SK-N-SH treated with all-trans-retinoic acid at 6 μM for 48 hours (cell line): ENCODE measurements at places on chromosomes 2 and 18.

DNA sequence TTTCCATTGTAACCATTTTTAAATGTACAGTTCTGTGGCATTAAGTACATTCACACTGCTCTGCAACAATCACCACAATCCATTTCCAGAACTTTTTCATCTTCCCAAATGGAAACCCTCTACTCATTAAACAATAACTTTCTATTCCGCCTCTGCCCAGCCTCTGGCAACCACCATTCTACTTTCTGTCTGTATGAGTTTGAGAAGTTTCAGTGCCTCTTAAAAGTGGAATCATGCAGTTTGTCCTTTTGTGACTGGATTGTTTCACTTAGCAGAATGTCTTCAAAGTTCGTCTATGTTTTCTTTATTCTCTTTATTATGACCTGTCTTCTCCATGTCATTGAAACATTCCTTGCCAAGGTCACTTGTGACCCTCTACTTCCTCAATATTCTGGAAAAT, 22.0 kb upstream of the PELI1 start:
- no peak for ATAC-seq

- ATAC-seq, result no peak
These were observed 2021.1 kb upstream of the CELF4 start for GRCh38 chr18:39586741-39587140.

- ATAC-seq, result peak; percentile 93
These were observed 266.5 kb downstream of the HRH4 start for GRCh38 chr18:24726727-24727492.

DNA sequence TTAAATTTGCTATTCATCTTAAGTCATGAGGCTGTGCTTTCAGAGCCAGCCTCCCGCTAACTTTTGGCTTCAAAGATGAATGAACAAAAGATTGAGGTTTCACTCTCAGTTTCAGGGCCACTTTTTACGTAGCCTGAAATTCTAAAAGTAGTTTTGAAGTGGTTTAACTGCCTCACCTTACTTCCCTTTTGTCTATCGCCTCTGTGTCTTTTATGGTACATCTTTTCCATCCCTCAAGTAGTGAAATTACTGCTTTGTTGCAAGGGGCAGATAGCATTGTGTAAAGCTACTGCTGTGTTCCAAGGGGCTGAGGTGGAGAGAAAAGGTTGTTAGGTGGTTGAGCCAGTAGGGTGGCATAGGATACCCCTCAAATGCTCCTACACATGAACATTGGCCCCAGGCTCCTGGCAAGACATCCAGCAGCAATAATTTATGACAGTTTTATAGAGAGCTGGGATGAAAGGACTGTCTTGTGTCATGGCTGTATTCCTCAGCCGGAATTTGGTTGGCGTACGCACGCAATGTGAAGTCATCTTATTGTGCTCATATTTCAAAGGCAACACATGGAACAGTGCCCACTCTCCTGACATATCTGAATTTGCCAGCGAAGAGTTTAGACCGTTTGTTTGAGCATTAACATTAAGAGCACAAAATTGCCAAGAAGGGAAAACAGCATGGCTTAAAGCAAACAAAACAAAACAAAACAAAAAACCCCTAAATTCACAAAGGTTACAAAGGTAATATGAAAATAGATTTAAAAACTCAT, 32.2 kb downstream of the QPCT start:
- ATAC-seq, result peak; percentile 37; the same call in 1 of the 3 replicates

DNA sequence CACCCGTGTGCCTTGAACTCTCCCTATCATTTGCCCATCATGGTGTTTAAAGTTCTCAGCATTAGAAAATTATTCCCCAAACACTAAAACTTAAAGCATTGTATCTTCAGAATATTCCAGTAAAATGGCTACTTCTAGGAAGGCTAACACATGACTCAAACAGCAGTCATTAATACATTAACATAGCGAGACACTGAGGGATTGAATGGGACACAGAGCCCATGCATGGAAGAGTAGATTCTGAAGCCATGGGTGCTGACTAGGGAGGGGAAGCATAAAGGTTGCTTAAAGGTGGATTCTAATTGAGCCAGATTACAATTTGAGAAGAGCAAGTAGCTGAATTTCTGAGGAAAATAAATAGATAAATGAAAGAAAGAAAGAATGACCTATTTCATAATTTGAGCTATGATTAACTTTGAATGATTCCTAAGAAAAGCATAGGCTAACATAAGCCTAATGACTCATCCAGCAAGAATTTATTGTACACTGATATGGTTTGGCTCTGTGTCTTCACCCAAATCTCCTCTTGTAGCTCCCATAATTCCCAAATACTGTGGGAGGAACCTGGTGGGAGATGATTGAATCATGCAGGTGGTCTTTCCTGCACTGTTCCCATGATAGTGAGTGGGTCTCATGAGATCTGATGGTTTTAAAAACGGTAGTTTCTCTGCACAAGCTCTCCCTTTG, 79.8 kb upstream of the PIK3C3 start:
- ATAC-seq, result peak; percentile 88

DNA sequence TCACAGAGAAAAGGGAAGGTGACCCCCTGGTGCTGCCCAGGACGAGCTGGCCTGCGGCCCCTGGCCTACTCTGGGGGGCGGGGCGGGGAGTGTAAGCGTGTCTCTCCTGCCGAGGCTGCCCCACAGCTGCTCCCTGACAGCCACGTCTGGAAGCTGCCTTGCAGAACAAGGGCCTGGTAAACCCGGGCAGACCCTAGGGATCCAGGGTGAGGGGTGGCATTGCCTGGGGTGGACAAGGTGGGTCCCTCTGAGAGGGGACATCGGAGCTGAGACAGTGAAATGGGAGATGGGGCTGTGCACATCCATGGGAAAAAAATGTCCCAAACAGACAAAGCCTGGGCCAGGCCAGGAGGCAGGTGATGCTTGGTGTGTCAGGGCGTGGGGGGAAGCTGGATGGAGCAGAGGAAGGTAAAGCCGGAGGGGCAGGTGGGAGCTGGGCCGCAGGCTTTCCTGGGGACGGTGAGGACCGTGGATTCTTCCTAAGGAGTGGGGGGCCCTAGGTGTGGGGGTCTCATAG, 66.0 kb upstream of the HDAC4 start:
- no peak for ATAC-seq

DNA sequence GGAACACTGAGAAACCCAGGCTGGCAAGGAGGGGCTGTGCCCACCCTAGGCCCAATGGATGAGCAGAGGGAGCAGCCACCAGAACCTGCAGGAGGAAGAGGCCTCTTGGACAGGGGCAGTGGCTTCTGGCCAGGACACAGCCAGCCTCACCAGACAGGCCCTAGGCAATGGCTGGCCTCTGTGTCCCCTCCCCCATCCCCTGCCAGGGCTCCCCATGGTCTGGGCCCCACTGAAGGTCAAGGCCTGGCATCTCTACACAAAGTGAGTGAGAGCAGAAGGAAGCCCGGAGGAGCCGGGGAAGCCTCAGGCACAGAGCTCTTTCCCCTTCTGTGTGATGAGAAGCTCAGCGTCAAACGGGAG, 6.3 kb downstream of the PRLH start:
- peak; percentile 6; the same call in 2 of the 3 replicates for ATAC-seq

- ATAC-seq, result no peak
These were observed 215.7 kb downstream of the SLC4A10 start for GRCh38 chr2:161839926-161840325.

DNA sequence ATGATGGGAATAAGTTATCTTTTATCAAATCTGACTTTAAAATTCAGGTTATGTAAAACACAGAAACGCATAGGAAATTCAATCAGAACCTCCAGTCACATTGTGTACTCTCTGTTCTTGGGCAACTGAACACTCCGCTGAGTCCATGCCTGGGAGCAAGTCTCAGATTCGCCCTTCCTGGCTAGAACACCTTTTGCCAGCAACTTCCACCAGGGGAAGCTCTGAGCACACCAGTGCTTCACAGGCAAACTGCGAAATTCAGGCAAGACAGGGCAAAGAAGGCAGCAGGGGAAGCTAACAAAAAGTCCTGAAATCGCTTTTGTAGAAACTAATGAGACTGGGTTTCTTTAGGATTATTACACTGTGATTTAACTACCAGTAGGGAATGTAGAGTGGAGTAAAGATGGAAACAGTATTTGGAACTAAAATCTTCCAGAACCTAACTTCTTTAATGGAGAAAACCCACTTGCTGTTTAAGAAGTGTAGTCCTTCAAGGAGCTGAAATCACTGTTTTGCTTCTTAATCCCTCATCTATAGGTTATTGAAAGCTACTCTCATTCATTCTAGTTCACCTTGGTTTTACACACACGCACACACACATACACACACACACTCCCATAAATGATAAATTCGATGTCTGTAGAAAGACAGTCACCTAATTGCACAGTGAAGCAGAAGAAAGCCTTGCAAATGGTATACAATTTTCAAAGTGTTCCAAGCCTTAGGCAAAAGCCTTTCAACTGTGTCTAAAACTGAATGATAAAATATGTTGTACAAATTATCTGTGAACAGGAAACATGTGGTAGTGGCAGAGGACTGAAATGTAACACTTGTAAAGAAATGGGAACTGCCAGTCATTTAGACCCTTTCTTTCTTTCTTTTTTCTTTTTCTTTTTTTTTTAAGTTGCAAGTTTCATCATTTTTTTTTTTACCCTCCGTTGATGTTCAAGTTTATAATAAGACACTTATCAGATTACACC, 214.5 kb downstream of the TMEM182 start:
- peak; percentile 90 for ATAC-seq

DNA sequence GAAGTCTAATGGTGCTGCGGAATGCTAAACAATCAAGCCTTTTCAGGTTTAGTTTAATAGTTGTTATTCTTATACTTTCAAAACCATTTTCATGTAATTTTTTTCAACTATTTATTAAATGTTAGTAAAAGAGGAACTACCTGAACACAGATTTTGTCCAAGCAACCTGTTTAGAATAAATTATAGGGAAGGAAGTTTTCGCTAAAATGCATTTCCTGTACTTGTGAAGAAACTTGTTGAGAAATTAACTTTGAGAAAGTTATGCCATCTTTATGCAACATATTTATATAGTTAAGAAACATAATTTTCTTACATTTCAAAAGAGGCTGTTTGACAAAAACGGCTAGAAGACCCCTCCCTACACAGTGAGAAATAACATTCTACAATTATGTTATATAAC, 16.6 kb downstream of the MAP4K4 start:
- ATAC-seq, result no peak

DNA sequence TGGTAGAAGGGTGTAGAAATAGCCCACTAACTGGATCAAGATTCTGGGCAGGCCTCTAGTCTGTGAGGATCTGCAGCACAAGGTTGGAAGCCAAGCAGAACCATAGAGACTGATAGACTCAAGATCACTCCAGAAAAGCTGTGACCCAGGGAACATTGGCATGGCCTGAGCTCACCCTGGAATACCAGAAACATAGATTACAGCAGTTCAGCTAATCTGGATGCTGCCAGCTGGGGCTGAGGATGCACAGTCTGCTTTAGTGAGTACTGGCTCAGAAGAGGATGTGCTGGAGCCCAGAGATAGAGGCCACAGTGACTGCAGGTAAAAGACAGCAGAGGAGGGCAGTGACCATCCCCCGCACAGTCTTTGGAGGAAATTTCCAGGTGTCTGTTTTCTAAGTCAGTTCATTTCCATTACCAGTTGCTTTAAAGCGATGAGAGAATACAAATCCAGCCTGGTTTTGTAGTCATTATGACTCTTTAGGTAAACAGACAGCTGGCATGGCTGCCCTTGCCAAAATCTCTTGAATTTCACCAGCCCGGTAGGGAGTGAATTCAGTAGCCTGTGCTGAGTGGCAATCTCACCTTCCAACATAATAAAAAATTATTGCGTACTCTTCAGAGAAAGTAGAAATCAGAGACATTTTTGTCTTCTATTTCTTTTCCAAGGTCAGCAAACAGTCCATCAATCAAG, 119.2 kb downstream of the ANTXR1 start:
- ATAC-seq, result no peak

DNA sequence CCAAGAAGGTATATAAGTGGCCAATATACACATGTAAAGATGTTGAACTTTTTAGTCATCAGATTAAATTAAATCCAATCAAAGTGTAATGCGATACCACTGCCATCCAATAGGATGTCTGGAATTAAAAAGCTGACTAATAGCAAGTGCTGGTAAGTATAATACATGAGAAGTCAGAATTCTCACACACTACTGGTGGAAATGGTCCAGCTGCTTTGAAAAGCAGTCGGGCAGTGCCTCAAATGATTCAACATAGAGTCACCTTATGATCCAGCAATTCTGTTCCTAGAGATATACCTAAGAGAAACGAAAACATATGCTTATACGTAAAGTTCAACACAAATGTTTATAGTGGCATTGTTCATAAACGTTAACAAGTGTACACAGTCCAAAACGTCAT, 124.1 kb upstream of the MYT1L start:
- ATAC-seq, result no peak
